ENCODE measurements at places on chromosomes 16 and 17. TPM values are rescaled to one million over a fixed set of nuclear protein-coding genes. Genes with fewer than 3 reads are reported as not detected.

DNA sequence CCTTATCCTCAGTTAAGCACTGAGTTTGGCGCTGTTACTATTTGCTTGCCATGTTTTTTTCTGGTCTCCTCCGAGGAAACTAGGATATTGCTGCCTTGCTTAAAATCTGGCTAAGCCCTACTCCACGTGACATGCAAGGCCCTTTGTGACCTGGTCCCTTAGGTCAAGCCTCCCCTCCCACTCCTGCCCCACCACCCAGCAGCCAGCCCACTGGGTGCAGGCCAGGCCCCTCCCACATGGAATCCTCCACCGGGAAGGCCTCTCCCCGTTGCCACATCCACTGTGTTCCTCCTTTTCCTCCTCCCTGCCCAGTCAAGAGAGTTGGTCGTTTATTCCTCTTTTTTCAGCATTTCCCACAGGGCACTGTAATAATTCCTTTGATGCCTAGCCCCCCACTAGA is 16.2 kb downstream of the PSMD3 start:
- no peak for DNase-seq

- DNase-seq: no peak
Observed at GRCh38 chr17:18356624-18357023, 6.7 kb downstream of the SHMT1 start.

GRCh38 chr17:45240905-45241327 is 19.2 kb downstream of the FMNL1 start:
- DNase-seq: no peak

DNA sequence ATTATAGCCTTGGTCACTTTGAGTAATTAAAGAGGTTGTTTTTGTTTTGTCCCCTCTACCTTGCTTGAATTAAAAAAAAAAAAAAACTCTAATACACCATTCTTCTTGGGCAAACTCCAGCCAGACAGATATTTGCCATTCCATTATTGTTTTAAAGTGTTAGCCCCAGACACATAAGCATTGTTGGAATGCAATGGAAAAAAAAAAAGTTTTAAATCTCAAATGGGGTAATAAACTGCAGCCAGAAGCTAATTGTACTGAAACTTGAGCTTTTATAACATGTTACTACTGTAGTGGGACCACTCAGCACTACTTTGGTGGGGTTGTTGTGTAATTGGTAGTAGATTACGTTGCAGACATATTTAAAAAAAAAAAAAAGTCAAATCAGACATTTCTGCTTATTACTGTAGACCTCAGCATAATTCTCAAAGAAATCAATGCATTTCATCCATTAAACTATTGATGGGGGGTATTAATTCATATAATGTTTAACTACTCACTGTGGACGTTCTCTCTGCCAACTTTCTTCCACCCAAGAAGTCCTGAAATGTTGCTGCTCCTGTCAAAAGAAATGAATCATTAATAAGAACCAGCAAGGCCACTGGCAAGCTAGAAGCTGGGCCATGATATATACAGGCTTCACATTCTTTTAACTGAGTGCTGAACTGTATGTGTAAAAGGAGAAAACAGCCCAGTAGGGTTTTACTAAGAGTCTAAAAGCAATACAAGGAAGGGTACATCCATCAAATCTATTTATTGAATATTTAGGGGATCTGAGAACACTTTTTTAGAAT is 626.6 kb upstream of the SOX9 start:
- no peak for DNase-seq

APOH gene
- 1.7 TPM for total RNA-seq

CLEC10A gene
- not detected for total RNA-seq

Data from HCT116 (cell line).